ENCODE measurements at places on chromosomes 1 and 21. TPM values are rescaled to one million over a fixed set of nuclear protein-coding genes. Genes with fewer than 3 reads are reported as not detected.

DNA sequence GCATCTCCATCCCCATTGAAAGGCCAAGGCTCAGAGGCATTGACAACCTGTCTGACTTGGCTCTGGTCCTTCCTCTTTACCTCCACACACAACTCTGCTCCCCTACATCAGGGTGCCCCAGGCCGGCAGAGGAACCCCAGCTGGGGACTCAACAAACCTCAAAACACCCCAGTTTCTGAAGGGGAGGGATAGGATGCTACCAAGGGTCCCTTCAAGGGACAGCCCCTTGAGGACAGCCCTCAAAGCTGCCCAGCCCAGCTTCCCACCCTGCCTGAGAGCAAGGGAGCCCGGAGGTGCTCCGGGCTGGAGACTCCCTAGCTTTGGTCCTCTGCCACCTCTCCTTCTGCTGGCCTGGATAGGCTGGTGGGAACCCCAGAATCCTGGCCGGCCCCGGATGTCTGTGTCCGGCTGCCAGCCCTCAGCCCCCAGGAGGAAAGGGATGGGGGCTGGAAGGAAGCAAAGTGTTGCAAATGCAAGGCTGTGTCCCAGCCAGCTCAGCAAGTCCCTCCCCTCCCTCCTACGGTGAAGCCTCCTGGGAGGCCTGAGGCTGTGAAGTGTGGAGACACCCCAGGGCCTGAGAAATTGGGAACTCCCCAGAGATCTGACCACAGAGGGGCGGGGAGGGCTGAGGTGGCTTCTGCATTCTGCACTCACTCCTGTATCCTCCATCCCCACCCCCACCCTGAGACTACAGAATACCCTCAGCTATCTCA, 1.1 kb upstream of the MARCKSL1 start:
- DNase-seq = no peak

Gene FAM20B
- 16.8 TPM for total RNA-seq

- no peak for DNase-seq
Observed at GRCh38 chr21:39869141-39869818, 2.0 kb downstream of the PCP4 start.

Gene IL22RA1
- 0.93 TPM for total RNA-seq

DNA sequence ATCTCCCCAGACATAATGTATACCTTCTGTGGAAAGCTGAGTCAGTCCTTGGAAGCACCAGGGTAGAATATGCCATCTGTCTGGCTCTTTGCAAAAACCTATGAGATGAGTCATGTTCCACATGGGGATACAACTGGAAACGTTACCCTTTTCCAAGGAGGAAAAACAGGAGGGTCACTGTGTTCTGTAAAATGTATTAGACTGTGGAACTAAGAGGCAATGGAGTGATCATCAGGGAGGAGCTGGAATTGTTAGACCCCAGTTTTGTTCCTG, 16.1 kb upstream of the PSMD4 start:
- no peak for DNase-seq
